Activated CD4-positive, alpha-beta T cell treated with anti-CD3 and anti-CD28 coated beads, Interleukin-2, amount 10 ng/mL, durations not matched to agents 7 days and 5 days (primary cell): ENCODE measurements at places on chromosomes 11 and 22.

DNA sequence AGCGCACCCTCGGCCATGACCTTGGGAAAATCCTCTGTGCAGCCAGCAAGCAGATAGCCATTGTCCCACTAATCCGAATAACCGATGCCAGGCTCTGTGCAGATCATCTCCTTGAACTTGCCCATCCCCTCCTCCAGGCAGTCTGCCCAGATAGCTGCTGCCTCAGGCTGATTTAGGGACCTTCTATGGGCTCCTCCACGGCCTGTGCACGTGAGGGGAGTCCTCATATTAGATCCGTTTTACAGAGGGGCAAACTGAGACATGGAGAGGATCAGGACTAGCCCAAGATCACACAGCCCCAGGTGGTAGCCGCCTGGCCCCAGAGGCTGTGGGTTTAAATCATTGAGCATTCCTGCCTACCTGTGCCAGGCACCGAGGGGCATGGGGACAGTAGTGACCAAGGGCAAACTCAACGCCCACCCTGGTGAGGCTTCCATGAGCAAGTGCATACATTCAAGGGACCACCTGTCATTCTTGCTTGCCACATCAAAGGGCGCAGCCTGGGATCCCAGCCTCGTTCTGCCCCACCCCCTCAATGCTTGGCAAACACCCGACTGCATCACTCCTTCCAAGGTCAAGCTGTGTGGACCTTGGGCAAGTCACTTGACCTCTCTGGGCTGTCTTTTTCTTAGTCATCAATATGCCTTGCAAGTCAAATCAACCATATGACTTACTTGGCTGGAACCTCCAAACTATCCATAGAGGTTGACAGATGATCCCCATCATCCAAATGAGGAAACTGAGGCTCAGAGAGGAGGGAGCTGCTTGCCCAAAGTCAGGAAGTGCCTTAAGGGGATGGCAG lies 131.6 kb downstream of the MN1 start:
- no peak for DNase-seq

GRCh38 chr11:94532211-94532610 lies 11.5 kb upstream of the FUT4 start:
- DNase-seq: no peak

DNA sequence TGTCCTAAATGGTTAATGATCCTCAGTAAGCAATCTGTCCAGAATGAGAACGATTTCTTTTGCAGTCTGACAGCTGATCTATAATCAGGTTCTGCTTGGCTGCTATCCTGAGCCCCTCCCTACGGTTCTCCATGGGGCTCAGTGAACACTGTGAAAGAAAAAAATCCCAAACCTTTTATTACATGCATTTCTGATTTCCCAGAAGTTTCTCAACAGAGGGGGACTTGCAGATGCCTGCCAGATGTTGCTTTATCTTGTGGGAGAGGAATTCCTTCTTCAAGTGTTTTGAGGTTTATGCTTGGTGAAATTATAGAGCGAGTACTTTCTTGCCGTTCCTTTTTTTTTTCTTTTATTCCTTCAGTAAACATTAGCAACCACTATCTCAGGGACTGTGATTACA lies 531.9 kb upstream of the ISX start:
- no peak for DNase-seq

DNA sequence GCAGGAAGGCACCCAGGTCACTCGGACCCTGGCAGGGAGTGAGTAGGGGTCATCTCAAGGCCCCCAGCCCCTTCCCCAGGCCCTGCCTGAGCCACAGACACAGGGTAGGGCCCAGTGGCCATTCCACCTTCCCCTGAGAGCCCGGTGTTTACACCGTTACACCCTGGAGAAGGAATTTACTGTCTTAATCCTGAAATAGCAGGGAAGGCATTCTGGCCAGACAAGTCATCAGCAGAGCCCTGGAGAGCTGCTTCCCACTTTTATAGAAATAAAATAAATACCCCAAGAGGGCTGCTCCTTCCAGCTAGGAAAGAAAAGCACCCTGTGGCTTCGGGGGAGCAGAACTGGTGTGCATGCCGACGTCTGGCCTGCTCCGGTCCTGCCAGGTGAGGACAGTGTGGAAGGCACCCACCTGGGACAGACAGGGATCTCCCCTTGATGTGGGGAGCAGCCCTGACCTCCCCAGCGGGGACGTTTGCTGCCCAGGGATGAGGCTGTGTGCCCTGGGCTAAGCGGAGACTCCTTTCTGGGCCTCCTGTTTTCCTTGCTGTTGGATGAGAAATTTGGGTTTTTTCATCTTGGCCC lies 180.0 kb downstream of the MN1 start:
- no peak for DNase-seq

GRCh38 chr11:74559110-74559933 lies 33.1 kb upstream of the POLD3 start:
- DNase-seq: no peak
